Effector memory CD4-positive, alpha-beta T cell (primary cell): ENCODE measurements at places on chromosomes 5 and 9.

GRCh38 chr5:127586066-127586770, 62.7 kb upstream of the CTXN3 start:
- DNase-seq: no peak

- no peak for DNase-seq
Observed at GRCh38 chr5:83253720-83254119, 176.4 kb downstream of the XRCC4 start.

DNA sequence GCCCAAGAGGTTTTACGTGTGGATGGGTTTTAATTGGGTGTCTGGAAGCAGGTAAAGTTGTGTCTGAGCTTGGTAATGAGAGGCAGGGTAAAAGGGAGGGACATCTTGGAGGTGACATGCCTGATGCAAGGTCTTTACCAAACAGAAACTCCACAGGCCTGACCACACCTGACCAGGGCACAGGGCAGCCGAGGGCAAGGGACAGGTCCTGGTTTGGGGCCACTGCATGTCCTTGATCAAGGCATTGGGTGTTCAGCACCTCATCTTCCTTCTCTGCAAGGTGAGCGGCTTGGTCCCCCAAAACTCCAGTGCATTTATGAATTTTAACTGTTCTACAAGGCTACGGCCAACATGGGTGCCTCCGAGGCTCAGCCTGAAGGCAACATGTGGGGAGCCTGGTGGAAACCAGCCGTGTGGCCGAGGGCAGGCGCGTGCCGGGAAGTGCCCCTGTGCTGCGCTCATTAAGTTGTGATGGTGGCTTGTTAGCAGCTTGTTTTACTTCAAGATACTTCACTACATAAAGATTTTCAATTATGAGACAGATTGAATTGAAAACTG, 30.7 kb upstream of the LPCAT1 start:
- no peak for DNase-seq

GRCh38 chr5:107607671-107608345, 62.9 kb downstream of the EFNA5 start:
- DNase-seq: no peak

GRCh38 chr5:16750445-16750844, 133.6 kb upstream of the RETREG1 start:
- no peak for DNase-seq

DNA sequence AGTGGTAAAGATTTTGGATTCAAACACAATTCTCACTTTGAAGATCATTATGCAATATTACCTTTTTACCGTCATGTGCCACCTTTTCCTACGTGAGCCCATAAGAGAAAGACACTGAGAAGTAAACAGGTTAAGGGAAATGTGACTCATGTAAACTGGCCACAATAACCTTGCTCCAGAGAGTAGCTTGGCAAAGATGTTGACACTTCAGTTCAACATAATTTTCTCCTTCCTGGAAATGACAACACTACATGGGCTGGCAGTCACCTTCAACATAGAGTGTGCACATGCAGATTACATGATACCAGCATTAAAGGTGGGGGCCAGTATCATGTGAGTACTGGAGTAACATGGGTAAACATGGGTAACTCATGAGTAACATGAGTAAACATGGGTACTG, 141.9 kb downstream of the CDK5RAP2 start:
- DNase-seq: no peak

- DNase-seq: no peak
Observed at GRCh38 chr5:52771343-52772039, 16.2 kb upstream of the ITGA1 start.

GRCh38 chr5:180806351-180807011, 3.9 kb upstream of the MGAT1 start:
- no peak for DNase-seq

GRCh38 chr9:70502690-70503089, 88.2 kb upstream of the KLF9 start:
- no peak for DNase-seq

GRCh38 chr9:98867429-98868168, 60.1 kb downstream of the GALNT12 start:
- DNase-seq: no peak

DNA sequence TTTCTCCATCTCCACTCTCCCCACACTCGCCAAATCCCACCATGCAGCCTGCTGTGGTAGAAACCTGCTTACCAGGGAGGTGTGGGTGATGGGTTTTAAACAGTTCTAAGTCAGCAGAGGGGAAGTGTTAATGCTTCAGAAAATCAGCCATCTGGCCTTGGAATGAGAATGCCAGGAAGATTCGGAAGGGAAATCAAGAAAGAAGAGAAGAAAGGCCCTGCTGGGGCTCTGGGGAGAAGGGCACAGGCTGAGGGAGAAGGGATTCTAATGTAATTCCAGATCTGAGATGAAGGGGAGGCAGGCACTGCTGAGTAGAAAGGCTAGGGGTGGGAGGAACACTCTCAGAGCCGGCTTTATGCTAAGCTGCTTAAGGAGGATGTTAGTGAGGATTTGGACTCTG, 434.7 kb upstream of the DMAC1 start:
- DNase-seq: no peak

GRCh38 chr9:108727580-108728111, 128.1 kb downstream of the ACTL7B start:
- no peak for DNase-seq

DNA sequence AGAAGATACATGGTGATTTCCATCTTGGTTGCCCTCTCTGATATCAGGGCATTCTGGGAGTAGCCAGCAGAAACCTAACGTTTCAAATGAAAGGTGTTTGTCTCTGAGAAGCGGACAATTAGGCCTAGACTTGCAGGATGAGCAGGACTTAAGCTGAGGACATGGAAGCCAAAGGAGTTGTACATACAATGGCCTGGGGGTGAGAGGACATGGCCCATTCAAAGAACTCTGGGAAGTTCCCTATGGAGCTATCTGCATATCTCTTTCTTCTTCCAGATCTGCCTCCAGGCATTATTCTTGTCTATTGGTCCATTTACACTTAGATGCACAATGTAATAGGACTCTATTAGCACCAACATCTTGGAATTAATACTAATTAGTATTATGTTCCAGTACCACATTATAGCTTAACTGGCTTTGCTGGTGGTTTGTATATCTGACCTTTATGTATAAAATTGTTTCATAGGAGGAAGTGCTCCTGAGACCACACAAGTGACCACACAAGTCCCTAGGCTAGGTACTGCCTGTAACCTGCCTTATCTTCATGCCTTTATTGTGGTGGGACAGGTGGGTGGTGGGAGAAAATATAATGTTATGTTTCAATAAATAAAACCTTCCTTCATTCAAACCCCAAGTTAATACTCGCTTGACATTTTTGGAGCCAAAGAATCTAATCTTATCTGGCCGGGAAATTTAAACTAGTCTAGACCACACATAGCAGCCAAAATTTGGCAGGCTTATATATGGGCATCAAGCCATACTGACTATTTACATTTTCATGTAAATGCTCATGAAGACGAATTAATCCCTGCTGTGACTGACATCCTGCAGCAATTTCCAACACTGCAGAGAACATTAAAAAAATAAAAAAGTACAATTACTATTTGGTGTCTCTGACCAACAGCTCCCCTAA, 52.1 kb upstream of the EQTN start:
- no peak for DNase-seq

DNA sequence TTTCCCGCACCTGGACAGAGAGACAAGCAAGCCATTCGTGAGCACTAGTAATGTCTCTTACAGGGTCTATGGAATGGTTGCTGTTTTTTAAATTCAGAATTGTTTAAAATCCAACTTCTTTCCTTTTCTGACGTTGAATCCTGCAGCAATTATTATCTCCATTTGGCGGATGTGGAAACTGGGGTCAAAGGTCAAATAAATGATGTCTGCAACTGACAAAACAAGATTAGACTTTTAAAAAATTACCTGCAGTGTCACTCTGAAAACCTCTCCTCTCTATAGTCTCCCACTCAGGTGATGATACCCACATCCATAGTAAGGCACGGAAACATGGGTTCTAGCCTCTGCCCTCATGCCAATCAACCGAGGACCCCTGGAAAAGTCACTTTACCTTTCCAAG, 142.7 kb upstream of the SMIM23 start:
- DNase-seq: no peak

- peak; percentile 29 for DNase-seq
Observed at GRCh38 chr9:5336688-5337087, 3.0 kb downstream of the RLN1 start.

DNA sequence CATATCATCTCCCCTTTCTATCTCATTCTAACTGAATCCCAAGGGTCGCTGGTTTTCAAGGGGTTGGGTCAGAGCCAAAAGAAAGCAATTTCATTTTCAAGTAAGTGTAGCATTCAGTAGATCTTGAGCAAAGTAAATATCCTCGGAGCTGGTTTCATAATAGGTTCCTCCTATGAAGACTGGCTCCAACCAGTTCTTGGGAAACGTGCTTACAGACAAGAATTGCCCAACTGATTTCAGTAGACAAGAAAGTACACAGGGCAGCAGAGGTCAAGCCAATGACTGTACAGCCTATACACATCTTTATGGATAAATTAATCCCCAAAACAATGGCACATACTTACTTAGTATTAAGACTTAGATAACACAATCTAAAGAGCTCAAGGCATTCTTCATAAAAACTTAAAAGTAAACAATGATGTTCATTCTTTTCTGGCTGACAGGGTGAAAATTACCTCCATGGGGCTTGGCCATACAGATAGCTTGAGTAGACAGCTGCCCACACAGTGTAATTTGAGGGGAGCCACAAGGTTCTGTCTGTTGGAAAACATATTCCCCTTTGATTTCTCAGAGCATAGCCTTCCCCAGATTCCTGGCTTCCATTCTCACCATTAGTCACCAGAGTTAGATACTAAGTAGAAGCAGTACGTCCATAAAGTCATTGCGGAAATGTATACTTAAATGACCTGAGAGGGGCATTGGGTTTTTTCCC, 163.9 kb downstream of the ARRDC3 start:
- DNase-seq: no peak

- DNase-seq: no peak
Observed at GRCh38 chr5:156128026-156128425, 198.9 kb upstream of the SGCD start.

- DNase-seq: no peak
Observed at GRCh38 chr9:79026316-79026715, 545.4 kb upstream of the TLE4 start.

GRCh38 chr9:3873818-3874217, 348.0 kb upstream of the RFX3 start:
- DNase-seq: no peak

GRCh38 chr5:10476878-10477277, 35.2 kb downstream of the ROPN1L start:
- no peak for DNase-seq

DNA sequence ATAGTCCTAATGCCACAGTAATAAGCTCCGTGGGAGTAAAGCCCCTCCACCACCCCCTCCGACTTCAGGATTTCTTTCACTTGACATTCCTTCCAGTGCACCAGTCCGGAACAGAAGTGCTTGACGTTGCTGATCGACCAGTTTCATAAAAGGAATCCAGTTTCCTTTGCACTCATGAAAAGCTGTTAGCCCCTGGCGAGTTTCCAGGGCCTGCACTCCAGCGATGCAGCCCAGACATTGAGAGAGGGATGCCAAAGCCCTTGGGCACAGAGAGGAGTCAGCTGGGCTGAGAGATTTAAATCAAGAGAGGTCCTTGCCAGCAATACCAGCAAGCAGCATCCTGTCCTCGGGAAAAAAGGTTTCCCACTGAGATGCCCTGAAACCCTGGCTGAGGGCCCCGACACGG, 170.1 kb downstream of the GABBR2 start:
- DNase-seq: no peak

DNA sequence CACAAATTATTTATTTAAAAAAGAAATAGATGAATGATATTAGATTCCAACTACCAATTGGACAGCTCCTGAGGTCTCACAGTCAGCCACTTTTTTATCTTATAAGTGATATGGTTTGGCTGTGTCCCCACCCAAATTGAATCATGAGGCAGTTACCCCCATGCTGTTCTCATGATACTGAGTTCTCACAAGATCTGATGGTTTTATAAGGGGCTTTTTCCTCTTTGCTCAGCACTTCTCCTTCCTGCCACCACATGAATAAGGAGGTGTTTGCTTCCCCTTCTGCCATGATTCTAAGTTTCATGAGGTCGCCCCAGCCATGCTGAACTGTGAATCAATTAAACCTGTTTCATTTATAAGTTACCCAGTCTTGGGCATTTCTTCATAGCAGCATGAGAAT, 12.9 kb downstream of the NLN start:
- no peak for DNase-seq

- no peak for DNase-seq
Observed at GRCh38 chr9:133468777-133469421, 9.1 kb downstream of the CACFD1 start.

DNA sequence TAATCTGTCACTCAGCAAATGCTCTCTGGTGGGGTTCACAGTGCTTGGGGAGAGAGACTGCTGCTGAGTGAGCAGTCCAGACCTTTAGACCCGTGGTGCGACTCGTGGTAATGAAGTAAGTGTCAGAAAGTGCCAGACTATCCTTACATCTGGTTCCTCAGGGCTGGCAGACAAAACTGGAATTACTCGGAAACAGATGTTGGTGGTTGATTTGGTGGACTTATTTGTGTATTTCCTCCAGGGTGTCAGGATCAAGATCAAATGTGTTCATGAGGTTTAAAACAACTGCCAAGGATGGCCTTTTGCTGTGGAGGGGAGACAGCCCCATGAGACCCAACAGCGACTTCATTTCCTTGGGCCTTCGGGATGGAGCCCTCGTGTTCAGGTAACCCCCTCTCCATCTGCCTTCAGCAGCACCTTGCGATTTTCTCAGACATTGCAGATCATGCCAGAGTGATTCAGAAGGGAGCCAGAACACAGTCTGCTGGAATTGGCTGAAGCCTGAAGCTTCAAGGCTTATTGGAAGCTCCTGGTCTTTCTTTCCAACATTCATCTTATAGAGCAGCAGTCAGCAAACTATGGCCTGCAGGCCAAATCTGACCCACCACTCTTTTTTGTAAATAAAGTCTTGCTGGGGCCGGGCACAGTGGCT, 105.2 kb downstream of the LIFR start:
- DNase-seq: no peak

DNA sequence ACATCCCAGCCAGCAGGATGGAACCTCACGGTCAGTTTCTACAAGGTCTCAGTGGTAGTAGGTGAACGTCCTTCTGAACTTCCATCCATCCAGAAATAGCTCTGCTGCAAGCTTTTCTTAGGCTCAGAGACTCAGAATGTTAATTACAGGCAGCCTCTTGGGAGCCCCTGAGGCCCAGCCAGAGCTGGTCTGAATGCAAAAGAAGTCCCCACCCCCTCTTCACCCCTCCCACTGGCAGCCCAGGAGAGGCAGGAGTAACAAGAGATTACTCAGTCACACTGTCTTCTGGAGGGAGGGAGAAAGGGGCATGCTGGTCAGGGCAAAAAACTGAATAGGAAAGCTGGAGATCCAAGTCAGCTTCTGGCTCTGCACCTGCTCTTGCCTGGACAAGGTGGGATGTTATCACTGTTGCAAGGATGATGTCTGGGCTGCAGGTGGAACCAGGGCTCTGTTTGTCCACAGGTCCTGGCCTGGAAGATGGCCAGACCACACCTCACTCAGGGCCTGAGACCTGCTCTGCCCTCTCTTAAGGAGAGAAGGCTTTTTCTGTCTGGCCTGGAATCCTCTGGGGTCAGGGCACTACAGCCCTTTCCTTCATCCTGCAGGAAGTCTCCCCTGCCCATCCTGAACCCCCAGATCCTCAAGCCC, 9.1 kb downstream of the ENHO start:
- DNase-seq: no peak

GRCh38 chr5:57956636-57957035, 474.0 kb upstream of the ACTBL2 start:
- no peak for DNase-seq
